ENCODE measurements at places on chromosomes 3 and 15.
A peak's percentile ranks its signal among the peaks of the same experiment; 100 is the strongest.

DNA sequence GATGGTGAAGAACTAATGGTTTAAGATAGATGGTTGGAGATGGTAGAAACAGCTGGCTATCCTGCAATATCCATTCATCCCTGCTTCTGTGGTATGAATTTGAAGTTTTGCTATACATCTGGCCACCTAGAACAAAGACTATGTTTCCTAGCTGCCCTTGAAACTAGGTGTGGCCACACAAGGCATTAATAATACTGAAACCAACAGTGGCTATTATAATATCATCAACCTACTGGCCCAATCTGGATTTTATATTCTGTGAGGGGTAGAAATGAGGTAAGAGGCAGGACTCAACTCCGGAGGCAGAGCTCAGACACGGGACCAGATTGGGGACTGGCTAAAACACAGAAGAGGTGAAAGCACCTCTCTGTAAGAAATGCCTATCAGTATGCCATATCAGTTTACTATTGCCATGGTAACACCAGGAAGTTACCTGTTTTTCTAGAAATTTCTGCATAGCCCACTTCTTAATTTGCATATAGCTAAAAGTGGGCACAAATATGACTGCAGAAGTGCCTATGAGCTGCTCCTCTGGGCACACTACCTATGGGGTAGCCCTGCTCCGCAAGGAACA lies 8.4 kb downstream of the IFT80 start:
- DNase-seq = no peak

DNA sequence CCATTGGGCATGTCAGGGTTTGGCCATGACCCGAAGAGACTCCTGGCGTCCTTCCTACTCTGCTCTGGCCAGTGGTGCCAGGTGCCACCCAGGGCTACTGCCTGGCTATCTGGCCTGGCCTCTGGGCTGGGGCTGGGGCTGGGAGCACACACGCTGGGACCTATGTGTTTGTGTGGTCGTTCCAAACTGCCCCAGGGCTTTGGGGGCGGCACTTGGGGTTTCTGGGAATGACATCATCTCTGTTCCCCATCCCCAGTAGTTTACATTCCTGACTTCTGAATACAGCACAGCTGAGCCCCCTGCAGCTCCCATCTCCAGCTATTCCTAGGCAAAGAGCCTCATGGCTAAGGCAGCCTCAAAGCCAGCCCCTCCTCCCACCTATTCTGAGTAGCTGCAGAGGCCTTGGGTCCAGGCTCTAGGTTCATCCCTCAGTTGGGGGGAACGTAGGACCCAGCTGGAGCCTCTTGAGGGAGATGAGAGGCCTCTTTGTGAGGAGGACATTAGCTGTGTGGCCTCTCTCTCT lies 24.3 kb downstream of the PLEKHO2 start:
- peak; percentile 74 for DNase-seq

- DNase-seq = no peak
Observed at GRCh38 chr15:39431376-39431775, 149.5 kb upstream of the THBS1 start.

- no peak for DNase-seq
Observed at GRCh38 chr3:51276046-51276445, 109.0 kb upstream of the MANF start.

- DNase-seq = no peak
Observed at GRCh38 chr15:40501487-40501886, 30.7 kb downstream of the CHST14 start.

DNA sequence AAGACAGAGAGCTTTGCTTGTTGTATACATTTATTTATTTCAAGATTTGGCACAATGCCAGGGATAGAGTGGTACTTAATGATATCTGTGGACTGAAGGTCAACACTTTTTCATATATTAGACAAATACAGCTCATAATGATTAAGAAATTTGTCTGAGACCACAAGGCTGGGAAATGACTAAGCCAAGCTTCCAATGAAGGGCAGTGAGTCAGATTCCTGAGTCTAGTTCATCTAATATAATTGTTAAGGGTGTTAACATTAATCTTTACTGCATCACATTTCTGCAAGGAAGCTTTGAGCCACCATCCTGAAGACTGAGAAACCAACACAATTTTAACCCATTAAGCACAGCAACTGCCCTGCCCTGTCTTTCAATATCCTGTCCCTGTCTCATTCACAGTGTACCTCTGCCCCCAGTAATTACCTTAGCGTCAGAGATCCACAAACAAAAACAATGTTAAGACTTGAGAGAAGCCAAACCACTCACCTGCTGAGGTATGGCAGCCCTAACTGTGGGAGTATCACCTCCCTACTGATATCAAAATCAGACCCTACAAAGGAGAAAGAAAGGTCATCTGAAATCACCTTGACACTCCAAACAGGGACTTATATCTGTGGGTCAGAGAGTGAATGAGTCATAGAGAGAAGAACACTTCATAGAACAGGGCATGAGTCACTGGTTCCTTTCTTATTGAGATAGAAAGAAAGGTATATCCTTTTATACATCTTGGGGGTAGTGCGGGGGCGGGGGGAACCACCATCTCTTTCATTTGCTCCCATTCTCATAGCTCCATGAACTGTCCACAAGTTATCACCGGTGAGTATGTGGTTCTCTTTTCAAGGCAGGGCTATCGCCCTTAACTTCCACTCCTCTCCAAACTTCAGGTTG lies 74.7 kb downstream of the MAGI1 start:
- no peak for DNase-seq

GRCh38 chr3:183912895-183913579 lies 28.4 kb upstream of the PARL start:
- no peak for DNase-seq

- DNase-seq = no peak
Observed at GRCh38 chr3:185778821-185779220, 46.0 kb downstream of the IGF2BP2 start.

- no peak for DNase-seq
Observed at GRCh38 chr15:101614761-101615160, 37.4 kb downstream of the TM2D3 start.

DNA sequence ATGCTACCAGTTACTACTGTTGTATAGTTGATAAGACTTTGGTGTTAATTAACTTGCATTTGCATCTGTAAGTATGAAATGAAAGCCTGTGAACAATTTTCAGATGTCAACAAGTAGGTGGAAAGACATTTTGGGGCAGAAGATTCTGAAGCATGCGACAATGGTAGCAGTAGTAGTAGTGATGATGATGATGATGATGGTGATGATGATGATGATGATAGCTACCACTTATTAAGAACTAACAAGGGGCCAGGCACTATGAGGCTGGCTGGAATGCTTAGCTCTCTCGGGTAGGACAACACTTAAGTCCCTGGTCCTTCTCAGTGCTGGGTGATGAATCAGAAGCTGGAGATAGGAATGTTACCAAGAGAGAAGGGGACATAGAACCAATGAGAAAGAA lies 333.4 kb upstream of the IL12A start:
- DNase-seq = no peak

DNA sequence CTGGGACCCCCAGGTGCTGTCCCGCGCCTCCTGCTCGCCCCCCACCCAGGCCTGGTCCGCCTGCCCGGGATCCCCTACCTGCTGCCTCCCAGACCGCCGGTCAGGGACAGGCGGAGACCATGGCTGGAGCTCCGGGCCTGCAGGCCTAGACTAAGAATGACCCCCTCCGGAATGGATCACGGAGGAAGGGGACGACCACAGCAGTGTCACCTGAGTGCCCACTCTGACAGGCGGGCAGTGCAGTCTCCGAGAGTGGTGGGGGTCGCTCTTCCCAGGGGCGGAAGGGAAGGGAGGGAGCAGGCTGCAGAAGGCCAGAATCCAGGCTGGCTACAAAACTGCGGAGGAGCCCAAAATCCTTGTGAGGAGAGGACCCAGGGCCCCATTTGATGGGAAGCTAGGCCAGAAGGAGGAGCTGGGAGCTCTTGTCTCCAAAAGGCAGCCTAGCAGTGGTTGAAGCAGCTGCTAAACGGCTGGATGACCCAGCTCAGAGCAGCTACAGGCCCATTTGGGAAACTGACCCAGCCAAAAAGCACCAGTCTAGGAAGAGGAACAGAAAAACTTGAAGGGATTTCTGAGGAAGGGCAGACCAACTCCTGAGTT lies 908 bp upstream of the RAB43 start:
- DNase-seq = no peak

- no peak for DNase-seq
Observed at GRCh38 chr3:52172262-52172757, 18.1 kb upstream of the POC1A start.

GRCh38 chr3:158167737-158168557 lies 58.1 kb downstream of the RSRC1 start:
- DNase-seq = peak; percentile 88

DNA sequence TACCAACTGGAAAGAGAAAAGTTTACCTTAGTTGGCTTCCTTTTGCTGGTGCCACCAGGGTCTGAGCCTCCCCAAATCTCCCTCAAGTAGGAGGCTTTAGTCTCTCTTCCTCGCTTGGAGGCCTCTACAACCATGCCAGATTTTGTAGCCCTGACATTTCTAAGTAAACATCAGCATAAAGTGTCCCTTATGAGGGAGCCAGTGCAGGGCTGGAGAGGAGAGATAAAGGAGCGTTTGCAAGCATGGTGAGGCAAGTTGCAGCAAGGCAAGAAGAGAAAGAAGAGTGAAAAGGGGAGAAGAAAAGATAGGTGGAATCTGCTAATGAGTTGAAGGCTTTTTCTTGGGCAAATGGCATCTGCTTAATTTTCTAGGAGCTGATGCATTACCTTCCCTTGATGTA lies 82.7 kb upstream of the FNDC3B start:
- DNase-seq = no peak

- peak; percentile 74 for DNase-seq
Observed at GRCh38 chr15:70494852-70495571, 268.3 kb downstream of the UACA start.

DNA sequence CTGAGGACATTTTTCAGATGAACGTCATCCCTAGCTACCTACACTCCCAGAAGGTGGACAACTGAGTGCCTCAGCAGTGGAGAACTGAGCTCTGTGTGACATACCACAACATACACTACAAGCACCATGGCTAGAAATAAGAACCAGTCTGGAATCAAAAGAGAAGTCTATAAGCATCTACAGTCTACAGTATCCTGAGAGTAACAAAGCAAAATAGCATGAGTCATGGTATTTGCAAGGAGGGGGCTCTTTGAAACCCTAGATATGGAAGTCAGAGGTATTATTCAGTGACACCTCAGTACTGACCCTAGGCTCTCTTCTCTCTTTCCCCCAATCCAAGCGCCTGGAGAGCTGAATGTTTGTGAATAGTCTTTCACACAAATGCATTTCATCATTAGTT lies 87.5 kb downstream of the TNIK start:
- DNase-seq = no peak

DNA sequence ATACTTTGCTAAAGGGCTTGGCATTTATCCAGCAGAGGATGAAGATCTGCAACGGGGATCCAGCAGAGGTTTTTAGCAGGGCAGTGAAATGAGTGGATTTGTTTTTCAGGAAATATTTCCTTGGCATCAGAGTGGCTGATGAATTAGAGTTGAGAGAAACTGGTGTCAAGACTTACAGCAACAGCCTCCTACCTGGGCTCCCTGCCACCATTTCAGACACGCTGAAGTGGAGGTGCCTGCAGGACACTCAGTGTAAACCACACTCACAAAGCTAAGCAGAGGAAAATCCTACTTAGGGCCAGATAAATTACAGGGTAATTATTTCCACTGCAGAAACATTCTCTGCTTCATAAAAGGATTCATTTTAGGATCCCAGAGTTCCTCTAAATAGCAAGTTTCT lies 519.7 kb downstream of the FGF12 start:
- DNase-seq = no peak

DNA sequence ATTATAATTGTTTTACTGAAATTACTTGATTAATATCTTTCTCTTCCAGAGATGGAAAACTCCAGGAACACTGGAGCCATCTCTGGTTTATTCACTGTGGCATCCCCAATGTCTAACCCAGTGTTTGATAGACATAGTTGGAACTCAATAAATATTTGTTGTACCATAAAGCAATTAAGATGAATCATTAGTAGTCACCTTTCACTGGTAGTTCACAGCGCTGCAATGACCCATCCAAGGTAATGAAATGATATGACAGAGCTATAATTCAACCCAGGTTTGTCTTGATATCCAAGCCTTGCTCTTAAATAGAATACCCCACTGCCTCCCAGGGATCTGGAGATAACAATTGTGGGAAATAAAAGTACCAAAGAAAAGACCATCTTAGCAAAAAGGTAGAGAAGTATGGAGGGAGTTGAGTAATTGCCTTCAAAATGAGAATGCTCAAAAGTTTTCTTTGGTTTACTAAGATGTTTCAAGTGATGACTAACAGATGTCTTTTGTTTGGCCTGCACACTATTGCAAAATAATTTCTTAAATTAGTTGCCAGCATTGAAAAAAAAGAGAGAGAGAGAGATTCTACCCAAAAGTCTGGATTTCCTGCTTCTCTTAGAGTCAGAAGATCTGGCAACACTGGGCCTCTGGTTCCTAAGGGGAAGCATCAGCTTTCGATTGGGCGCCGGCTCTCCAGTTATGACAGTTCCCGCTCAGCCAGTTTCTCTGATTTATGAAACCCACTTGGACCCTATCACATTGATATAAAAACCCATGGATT lies 348.5 kb downstream of the ERC2 start:
- DNase-seq = peak; percentile 72

- DNase-seq = no peak
Observed at GRCh38 chr3:112351823-112352222, 18.9 kb downstream of the CD200 start.

- DNase-seq = no peak
Observed at GRCh38 chr15:79849789-79850188, 47.0 kb downstream of the MTHFS start.

DNA sequence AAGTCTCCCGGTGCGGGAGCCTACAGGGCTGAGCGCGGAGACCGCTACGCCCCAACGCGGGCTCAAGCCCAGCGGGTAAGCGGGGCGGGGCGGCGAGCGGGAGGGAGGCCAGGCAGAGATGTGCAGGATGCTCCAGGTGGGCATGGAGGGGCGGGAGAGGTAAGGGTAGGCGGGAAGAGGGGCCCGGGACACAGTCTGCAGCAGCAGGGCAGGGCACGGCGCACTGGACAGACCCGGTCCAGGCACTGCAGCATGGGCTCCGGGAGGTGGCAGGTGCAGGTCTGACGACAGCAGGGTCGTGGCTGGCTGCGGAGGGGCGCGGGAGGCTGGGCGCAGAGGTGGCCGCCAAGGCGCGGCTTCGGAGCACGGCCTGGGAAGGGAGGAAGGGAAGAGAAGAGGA lies 102.8 kb downstream of the GABRB3 start:
- DNase-seq = no peak

DNA sequence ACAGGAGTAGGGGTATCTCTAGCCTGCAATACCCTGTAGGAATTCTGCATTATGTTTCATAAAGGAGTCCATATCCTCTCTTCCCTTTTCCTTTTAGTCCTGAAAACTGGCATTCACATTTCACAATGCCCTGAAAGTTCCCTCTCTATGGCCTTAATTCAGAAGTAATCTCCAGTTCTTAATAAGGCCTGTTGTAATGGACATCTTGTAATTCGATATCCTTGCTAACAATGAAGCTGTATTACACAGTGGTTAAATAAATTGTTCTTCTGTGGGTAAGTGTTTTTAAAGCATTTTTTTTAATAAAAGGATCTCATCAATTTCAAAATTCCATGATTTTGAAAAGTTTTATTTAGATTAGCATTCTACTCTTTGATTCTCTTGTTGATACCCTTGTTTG lies 34.3 kb upstream of the NEO1 start:
- no peak for DNase-seq

Measured in AG09319 (cell line).